ENCODE measurements at places on chromosomes 11 and 22.

DNA sequence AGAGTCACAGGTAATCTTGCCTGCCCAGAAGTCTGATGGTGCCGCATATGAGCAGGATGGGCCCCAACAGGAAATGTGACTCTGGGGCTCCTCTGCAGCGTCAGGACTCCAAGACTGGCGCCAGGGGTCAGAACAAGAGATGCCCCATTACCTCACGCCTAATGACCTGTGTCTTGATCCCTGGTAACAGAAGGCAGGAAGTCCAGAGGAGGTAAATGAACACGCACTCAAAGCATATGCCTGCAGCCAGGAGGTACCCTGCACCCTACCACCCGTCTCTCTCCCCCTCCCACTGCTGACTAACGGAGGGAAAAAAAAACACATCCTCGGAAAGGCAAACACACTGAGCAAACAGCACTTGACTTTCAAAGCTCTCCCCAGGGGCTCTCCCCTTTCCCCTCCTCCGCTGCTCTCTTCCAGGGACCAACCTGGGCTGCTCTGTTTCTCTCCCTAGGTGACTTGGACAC is 37.3 kb downstream of the ABCC8 start:
- DNase-seq: no peak

- no peak for DNase-seq
Measured at GRCh38 chr11:14768526-14769188, 123.4 kb downstream of the CYP2R1 start.

DNA sequence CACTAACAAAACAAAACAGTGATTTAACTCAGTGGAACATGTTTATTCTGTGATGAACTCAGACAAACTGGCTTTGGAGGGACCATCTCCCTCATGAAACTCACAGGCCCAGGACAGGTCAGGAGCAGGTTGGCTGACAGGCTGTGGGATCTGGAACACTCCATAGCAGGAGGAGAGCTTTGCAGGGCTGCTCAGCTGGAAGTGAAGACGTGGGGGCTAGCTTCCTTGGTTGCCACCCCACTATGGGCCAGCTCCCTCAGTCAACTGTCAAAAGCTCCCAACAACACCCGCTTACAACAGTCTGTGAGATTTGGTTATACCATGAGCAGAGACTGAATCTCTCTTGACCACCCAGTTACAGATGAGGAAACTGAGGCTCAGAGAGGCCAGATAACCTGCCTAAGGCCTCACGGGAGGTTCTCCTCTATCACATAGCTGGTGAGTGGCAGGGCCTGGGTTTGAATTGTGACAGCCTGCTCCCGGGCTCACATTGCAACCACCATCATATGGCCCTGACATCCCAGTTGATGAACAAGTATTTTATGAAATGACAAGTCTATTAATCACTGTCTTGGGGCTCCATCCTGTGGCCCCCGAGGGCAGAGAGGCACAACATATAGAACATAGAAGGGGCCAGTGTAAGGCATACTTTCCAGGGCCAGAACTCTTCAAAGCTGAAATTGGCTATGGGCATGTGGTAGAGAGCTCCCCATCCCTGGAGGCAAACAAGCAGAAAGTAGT is 473.4 kb downstream of the MN1 start:
- no peak for DNase-seq

GRCh38 chr11:72038491-72038890 is 39.8 kb downstream of the IL18BP start:
- DNase-seq: no peak

All from iPS DF 6.9 (cell line).